ENCODE measurements at places on chromosomes 3 and 15.

GRCh38 chr3:128354788-128355542 is 111.7 kb downstream of the DNAJB8 start:
- no peak for DNase-seq

- no peak for DNase-seq
These were observed 10.2 kb downstream of the IGDCC4 start for GRCh38 chr15:65412556-65412955.

DNA sequence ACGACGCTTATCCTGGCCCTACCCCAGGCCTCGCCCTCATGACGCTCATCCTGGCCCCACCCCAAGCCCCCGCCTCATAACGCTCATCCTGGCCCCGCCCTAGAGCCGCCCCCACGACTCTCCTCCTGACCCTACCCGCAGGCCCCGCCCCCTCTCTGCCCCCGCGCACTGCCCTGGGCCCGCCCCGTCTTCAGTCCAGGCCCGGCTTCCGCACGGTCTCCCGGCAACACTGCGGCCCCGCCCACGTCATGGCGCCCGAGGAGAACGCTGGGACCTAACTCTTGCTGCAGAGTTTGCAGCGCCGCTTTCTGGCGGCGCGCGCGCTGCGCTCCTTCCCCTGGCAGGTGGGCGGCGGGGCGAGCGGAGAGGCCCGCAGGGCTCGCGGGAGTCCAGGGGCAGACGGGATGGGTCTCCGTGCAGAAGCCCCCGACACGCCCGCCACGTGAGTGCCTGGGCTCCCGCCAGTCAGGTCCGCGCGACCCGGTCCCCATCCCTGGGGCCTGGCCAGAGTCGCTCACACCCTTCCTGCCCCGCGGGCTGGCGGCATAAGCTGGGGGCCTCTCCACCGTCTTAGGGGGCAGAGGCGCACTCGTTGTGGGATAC is 52.5 kb upstream of the ROPN1B start:
- peak; percentile 90 for DNase-seq

GRCh38 chr3:98893740-98894139 is 7.8 kb downstream of the DCBLD2 start:
- DNase-seq, result no peak

GRCh38 chr3:161253711-161254110 is 32.6 kb downstream of the NMD3 start:
- DNase-seq, result no peak

GRCh38 chr3:9149566-9149965 is 99.9 kb downstream of the SRGAP3 start:
- no peak for DNase-seq

- DNase-seq, result no peak
These were observed 1037.3 kb downstream of the SI start for GRCh38 chr3:164040991-164041390.

- DNase-seq, result no peak
These were observed 196.7 kb downstream of the SSR3 start for GRCh38 chr3:156358232-156358631.

GRCh38 chr3:129162729-129163579 is 2.1 kb upstream of the ISY1 start:
- DNase-seq, result no peak

- DNase-seq, result no peak
These were observed 292.9 kb downstream of the ZIC4 start for GRCh38 chr3:147113293-147114044.

- no peak for DNase-seq
These were observed 27.2 kb downstream of the ABI3BP start for GRCh38 chr3:100966049-100966491.

GRCh38 chr3:170259907-170260306 is 37.7 kb downstream of the PRKCI start:
- no peak for DNase-seq

DNA sequence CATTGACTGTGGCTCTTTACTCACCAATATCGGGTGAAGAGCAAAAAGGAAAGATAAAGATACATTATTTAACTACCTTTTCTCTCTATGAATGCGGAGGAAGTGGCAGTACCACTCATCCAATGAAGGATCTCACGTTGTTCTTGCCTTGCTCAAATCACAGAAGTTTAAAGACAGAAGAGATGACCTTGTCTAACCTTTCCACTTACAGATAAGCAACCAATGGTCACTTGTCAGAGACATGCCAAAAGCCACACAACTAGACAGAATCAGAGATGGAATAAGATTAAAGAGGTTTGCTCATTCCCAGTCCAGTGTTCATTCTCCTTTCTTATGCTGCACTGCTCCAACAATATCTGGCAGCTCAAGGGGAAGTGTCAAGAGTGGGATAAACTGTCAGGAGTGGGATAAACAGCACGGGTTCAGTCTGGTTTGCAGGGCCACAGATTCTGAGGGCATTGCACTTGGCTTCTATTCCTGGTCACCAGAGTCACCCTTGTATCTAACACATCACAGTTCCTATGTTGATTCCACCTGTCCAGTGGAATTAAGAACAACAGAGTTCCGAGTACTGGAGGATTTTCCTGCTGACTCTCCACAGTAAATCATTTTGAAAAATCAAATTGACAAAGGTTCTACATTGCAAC is 6.7 kb downstream of the VPS13C start:
- DNase-seq, result no peak

DNA sequence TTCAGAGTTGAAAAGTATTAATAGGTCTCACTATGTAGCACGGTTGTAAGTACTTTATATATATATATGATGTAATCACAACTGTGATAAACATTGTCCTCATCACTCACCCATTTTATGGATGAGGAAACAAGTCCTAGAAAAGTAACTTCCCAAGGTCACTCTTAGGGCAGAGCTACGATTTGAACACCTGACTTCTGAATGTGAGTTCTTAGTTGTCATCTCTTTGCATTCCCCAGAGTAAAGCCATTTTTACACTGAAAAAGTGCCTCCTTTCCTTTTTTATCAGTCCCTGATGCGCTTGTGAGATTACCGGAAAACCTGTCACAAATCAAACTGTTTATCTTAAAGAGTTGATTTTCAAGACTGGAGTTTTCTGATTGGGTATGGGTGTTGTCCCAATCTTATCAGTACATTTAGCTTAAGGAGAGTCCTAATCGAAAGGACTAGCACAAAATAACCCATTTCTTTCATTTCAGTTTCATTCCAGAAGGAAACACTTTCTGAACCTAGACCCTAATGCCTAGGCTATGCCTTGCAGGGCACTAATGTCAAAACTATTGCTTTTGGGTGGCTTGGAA is 2.3 kb upstream of the EDEM1 start:
- no peak for DNase-seq

- DNase-seq, result no peak
These were observed 118.0 kb upstream of the NPHP3 start for GRCh38 chr3:132840201-132840700.

- DNase-seq, result no peak
These were observed 126.2 kb upstream of the C2CD4B start for GRCh38 chr15:62291262-62291661.

DNA sequence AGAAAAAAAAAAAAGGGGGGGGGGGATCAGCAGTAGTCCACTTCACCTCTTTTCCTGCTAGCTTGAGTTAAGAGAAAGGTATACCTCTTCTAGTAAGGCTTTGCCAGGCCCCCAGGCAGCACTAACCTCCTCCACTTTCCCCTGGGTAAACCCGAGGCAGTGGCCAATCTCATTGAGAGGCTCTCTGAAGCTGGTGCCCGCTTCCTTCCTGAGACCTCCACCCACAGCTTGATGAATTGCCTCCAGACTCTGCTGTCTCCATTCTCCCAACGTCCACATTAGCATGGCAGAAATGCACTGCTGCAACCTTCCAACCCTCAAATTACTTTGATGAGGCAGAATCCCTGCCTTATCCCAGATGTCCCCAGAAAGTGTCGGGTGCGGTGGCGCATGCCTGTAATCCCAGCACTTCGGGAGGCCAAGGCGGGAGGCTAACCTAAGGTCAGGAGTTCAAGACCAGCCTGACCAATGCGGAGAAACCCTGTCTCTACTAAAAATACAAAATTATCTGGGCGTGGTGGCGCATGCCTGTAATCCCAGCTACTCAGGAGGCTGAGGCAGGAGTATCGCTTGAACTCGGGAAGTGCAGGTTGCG is 15.3 kb downstream of the RLBP1 start:
- DNase-seq, result no peak

DNA sequence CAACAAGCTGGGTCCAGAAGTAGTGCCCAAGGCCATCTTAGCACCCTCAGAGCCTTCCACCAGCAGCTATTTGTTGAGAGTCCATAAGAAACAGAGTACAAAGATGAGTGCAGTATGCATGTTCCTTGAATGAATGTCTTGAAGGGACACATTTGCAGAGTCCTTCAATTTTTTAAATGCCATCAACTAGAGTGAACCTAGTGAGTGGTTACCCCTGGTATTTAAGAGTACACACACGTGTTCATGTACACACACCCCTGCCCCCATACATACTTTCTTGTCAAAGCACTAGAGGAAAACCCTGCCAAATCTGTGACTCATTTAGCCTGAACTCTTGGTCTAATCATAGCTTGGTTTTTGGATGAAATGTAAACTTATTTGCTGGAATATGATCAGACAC is 84.5 kb upstream of the GALNT15 start:
- DNase-seq, result no peak

DNA sequence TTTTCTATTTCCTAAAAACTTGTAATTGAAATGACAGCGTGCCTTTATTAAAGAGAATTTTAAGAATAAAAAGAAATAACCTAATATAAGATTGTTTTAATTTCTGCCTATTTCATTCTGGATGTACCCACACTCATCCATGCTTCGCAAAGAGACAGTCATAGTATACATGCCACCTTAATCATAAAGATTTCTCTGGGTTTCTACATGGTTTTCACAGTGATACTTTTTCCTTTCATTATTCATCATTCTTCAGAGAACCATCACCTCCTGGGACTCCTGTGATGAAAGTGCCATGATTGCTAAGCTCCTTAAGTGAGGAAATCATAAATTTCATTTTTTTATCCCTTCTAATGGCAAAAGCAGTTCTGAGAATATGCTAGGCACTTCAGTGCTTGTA is 4.3 kb upstream of the CCR8 start:
- DNase-seq, result no peak

- DNase-seq, result no peak
These were observed 1.6 kb upstream of the LEO1 start for GRCh38 chr15:51973220-51973619.

- DNase-seq, result no peak
These were observed 88.2 kb downstream of the IGSF11 start for GRCh38 chr3:118946449-118946848.

- no peak for DNase-seq
These were observed 108.0 kb downstream of the BBX start for GRCh38 chr3:107630779-107631178.

GRCh38 chr15:60804986-60805949 is 326.3 kb upstream of the ICE2 start:
- DNase-seq, result no peak

DNA sequence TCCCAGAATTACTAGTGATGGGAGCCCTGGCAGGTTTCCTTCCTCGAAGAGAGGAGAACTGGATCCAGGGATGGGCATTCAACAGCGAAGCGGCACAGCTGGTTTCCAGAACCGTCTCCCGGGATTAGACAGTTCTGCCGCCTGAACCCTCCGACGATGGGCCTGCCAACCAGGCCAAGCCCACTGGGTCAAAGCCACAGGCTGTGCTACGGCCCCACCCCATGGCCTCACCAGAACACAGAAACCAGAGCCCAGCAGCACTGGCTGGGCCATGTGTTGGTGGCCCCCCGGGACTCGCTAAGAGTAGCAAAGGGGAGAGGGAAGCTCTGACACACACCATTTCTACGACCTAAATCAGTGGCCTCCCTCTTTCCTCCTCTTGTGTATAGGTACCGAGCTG is 2.2 kb downstream of the C15orf62 start:
- DNase-seq, result no peak

GRCh38 chr3:161082063-161082462 is 23.1 kb downstream of the B3GALNT1 start:
- DNase-seq, result no peak

DNA sequence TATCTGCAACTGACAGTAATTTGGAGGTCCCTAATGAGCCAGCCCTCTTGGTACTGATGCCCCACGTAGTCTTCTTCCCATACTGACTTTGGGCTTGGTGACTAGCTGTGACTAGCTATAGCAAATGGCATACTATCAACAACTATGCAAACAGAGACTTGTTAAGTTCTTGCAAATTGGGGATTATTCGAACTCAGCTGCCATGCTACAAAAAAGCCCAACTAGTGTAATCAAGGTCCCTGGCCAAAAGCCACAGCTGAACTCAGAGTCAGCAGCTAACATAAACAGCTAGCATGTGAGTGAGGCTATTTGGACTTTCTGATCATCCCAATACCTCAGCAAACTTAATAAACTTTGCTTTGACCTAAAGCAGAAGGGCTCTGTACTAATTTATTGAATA is 121.2 kb upstream of the PLXND1 start:
- DNase-seq, result no peak

DNA sequence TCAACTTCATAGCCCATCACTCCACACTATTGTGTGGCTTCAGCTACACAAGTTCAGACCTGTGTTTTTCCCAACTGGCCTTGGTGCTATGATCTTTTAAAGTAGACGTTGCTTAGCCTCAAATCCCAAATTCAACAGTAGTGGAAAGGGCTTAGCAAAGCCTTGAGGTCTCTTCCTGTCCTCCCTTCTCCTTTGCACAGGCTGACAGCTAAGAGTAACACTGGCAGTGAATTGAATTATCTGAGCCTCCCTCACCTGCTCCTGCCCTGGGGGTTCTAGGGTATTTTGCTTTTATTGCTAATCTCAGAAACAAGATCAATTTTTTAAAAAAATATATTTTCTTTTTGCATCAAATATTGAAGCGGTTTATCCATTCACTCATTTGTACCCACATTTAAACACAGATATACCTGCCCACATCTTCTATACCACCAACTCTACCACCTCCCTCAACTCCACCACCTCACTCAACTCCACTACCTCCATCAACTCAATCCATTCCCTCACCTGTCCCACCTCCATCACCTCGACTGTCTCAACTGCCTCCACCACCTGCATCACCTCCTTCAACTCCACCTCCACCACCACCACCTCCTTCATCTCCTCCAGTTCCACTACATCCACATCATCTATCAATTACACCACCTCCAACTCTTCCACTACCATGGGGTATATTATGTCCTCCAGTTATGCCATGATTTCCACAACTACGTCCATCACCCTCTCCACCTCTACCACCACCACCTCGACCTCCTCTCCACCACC is 10.1 kb upstream of the FGD5 start:
- no peak for DNase-seq

GRCh38 chr15:94125156-94125555 is 106.2 kb upstream of the MCTP2 start:
- DNase-seq, result no peak

GRCh38 chr3:186471771-186472170 is 72.4 kb downstream of the CRYGS start:
- DNase-seq, result no peak

- DNase-seq, result no peak
These were observed 51.1 kb downstream of the CHST2 start for GRCh38 chr3:143170676-143171075.

- DNase-seq, result no peak
These were observed 443 bp upstream of the NR2F2 start for GRCh38 chr15:96330064-96330449.

- no peak for DNase-seq
These were observed 5.2 kb downstream of the LOXL1 start for GRCh38 chr15:73931441-73931840.

GRCh38 chr3:17154221-17154620 is 269.5 kb downstream of the PLCL2 start:
- no peak for DNase-seq

- no peak for DNase-seq
These were observed 48.0 kb upstream of the FSTL1 start for GRCh38 chr3:120498556-120499346.

GRCh38 chr15:75523011-75523410 is 56.1 kb downstream of the PTPN9 start:
- DNase-seq, result no peak

Measured in activated CD4-positive, alpha-beta T cell treated with anti-CD3 and anti-CD28 coated beads for 1 hour (primary cell).